ENCODE measurements at places on chromosomes 16 and 17.

DNA sequence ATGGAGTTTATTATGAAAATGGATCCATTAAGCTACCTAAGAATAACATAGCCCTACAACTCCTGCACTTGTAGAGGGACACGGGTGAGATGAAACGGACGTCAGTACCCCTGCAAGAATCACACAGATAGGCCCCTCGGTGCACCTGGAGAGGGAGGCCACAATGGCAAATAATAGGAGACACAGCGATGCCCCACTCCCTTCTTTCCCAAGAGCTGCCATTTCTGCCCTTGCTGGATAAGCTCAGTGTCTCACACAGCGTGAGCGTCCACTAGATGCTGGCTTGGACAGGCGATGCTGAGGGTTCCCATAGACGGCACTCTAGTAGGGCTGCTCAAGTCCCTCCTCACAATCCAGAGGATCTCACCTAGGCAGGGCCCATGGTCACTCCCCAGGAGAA lies 67.8 kb downstream of the ADCY9 start:
- no peak for DNase-seq

DNA sequence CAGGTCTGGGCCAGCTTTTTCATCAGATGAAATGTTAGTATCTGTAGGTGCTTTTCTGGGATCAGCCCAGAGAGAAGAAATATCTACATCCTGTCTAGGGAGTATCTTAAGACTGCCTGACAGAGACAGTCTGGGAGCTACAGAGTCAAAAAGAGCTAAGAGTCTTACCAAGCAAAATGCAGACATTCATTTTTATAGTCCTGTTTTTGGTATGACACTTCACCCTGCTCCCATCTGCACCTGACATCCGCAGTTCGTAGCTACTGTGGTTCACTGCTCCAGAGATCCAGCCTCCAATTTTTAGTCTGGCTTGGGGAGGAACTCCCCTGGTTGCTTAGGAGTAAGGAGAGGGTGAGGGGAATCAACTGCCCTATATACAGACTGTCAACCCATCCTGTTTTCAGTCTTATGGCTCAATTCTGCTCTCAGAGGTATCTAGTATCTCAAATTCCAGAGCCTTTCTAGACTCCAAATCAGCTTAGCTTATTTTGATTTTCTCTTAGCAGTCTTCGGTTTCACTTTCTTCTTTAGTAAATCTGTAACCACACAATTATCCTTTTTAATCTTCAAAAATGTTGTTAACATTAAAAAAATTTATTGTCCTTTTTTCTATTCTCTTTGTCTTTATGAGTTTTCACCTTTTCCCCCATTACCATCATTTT lies 97.8 kb downstream of the TMEM100 start:
- DNase-seq: no peak

DNA sequence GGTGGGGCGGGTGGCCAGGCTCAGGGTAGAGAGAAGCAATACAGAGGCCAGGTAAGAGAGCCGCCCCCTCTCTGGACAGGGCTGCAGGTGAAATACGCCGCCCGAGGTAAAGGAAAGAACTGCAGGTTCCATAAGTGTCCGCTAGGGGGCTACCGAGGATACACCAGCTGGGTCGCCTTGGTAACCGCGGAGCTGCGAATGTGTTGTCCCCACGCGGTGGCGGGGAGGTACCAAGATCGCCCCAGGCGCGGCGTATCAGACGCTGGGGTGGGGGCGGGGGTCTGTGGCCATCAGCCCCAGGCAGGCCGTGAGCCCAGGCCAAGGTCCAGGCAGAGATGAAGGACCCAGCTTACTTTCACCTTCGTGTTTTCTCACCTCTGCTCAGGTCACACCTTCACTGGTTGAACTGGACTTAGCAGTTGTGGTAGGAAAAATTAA lies 18.4 kb upstream of the ZFP90 start:
- peak; percentile 72 for DNase-seq

DNA sequence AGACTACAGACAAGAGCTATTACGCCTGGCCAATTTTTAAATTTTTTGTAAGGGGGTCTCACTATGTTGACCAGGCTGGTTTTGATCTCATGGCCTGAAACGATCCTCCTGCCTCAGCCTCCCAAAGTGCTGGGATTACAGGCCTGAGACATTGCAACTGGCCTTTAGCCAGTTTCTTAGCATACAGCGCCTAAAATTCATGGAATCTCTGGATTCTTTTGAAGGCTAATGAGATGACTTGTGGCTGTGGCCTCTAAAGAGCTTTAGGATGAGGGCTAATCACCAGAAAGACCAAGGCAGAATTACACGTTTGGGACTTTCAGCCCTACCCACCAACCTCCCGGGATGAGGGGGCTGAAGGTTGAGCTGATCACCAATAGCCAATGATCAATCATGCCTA lies 34.6 kb downstream of the AKAP10 start:
- no peak for DNase-seq

DNA sequence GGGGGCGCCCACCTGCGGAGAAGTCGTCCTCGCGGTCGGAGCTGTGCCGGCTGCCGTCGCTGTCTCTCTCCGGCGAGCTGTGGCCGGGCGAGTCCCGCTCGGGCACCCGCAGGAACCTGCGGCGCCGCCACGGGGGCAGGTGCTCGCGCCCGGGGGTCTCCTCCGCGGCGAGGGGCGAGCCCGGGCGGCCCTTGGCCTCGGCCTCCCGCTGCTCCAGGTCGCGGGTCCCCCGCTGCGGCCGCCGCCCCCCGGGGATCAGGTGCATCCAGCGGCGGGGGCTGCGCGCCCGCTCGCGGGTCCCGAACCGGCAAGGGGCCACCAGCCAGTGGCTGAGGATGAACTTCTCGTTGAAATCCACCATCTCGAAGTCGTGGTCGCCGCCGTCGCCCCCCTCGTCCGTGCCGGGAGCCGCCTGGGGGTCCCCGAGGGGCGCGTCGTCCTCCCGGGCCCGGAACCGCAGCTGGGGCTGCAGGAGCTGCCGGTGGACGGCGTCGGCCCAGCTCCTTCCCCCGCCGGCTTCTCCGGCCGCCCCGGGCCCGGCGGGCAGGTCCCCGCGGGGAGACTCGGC lies 41.4 kb upstream of the BHLHA9 start:
- DNase-seq: no peak

- no peak for DNase-seq
Measured at GRCh38 chr17:1164935-1165556, 14.7 kb downstream of the ABR start.

DNA sequence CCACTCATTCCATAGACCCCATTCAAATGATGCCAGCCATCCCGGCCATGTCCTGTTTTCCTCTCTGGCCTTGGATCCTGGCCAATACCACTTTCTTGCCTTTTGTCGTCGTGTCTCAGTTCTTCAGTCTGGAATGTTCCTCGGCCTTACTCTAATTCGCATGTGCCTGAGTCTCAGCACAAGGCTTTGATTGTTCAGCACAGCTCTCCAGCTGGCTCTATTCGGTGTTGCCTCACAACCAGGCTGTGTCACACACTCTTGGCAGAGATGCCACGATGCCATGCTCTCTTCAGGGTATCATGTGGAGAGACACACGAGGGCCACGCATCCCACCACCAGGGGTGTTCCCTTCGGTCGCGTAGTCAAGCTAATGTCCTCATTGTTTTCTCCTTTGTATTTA lies 1.8 kb upstream of the VPS4A start:
- DNase-seq: no peak

- peak; percentile 43 for DNase-seq
Measured at GRCh38 chr17:78789663-78790181, 7.6 kb upstream of the CYTH1 start.

DNA sequence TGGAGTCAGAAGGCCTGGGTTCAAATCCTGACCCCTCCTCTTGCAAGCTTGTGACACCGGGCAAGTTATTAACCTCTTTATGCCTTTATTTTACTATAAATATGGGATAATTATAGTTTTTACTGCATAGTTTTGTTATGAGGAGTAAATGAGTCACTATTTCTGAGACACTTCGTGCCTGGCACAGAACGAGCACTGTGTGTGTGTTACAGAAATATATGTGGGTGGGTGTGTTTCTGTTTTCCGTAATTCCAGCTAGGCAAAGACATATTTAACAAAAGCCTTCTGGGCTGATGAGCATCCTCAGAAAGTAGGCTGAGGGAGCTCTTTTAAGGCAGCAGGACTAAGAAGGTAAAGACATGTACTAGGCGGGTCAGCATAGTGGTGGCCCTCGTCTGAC lies 417.9 kb downstream of the MAF start:
- no peak for DNase-seq

GRCh38 chr16:28326881-28327610 lies 34.7 kb downstream of the SBK1 start:
- peak; percentile 50 for DNase-seq

- no peak for DNase-seq
Measured at GRCh38 chr16:87172632-87173031, 144.6 kb downstream of the C16orf95 start.

DNA sequence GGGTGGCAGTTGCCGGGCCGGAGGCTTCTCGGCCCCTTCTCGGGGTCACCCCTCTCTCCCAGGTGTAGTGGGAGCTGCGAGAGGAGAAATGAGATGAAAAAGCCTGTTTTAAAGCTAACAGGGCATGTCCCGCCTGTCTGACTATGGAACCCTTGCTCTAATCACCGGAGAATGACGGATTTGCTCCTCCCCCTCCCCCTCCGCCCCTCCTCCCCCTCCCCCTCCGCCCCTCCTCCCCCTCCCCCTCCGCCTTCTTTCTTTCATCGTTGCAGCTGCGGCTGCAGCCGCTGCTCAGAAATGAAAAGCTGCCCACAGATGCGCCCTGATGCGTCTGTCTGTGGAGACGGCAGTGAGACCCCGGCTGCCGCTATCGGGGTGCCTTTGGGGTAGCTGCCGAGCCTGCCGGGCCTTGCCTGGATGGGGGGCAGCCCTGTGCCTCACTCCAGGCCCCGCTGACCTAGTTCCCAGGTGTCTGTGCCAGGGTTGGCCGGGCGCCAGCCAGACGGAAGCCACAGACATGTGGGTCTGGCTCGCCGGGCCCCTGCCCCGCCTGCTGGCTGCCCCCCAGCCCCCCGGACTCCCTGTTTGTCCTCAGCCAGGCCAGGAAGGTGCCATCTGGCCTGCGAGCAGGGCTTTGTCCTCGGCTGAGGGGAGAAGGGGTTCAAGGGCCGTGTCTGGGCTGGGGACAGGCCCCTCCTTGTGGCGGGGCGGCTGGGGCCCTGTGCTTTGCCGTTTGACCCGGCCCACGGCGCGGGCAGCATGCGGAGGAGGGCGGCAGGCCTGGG lies 37.7 kb downstream of the GINS2 start:
- no peak for DNase-seq

GRCh38 chr17:56316604-56317003 lies 163.3 kb downstream of the ANKFN1 start:
- DNase-seq: no peak

DNA sequence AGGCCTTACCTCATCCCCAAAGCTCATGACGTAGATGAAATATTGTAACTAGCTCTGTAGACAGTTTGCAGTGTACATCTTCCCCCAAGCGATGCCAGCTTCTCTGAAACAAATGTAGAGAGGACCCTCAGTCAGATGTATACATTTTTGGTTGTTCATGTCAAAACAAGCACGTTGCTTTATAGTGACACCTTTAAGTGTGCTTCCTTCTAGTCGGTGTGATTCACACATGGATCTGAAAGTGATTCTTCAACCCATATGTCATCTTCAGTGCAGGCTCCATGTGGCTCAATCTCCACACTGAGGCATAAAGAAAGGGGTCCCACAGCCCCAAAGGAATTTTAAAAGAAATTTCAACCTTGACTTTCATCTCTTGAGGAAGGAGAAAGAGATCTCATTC lies 30.9 kb upstream of the CLEC19A start:
- no peak for DNase-seq

- DNase-seq: no peak
Measured at GRCh38 chr17:33205552-33205951, 87.5 kb downstream of the ASIC2 start.
